Fibroblast of lung (primary cell): ENCODE measurements at places on chromosomes 7 and 10. TPM values are rescaled to one million over a fixed set of nuclear protein-coding genes. Genes with fewer than 3 reads are reported as not detected.

Gene OR2A1
- polyA plus RNA-seq: 0.07 TPM in 1 of 2 replicates, not detected in the other

Gene RTKN2
- polyA plus RNA-seq: 1.1 and 2.9 TPM in 2 replicates

Gene UTF1
- polyA plus RNA-seq: not detected in 2 replicates

Gene IFIT1B
- polyA plus RNA-seq: not detected in 2 replicates

Gene MRLN
- not detected in 2 replicates for polyA plus RNA-seq

Gene CPXM2
- 2.8 and 3.1 TPM in 2 replicates for polyA plus RNA-seq

Gene SYPL1
- polyA plus RNA-seq: 108 and 132 TPM in 2 replicates

Gene GPR15LG
- polyA plus RNA-seq: not detected in 2 replicates

Gene SH2D4B
- not detected in 2 replicates for polyA plus RNA-seq

Gene LLCFC1
- not detected in 2 replicates for polyA plus RNA-seq

Gene RBM20
- 0.02 and 0.05 TPM in 2 replicates for polyA plus RNA-seq

Gene GIMAP8
- polyA plus RNA-seq: not detected in 2 replicates

Gene NKX2-3
- polyA plus RNA-seq: not detected in 2 replicates

Gene MRC1
- polyA plus RNA-seq: 0.01 TPM in 2 replicates

Gene SRRM3
- 0.40 and 1.2 TPM in 2 replicates for polyA plus RNA-seq

Gene UPK3BL2
- polyA plus RNA-seq: 1.4 and 1.9 TPM in 2 replicates

Gene CH25H
- 0.42 and 1.7 TPM in 2 replicates for polyA plus RNA-seq

Gene MBL2
- polyA plus RNA-seq: not detected in 2 replicates

Gene TUBB8
- not detected in 2 replicates for polyA plus RNA-seq

Gene CYP2C9
- polyA plus RNA-seq: not detected in 2 replicates

Gene EIF4EBP2
- 41.5 and 44.9 TPM in 2 replicates for polyA plus RNA-seq

Gene PFKFB3
- 14.2 and 15.5 TPM in 2 replicates for polyA plus RNA-seq

Gene AHCYL2
- polyA plus RNA-seq: 8.7 and 10.4 TPM in 2 replicates

Gene GNG11
- polyA plus RNA-seq: 23.1 and 46.1 TPM in 2 replicates

Gene DGKB
- polyA plus RNA-seq: 0.06 and 0.31 TPM in 2 replicates

Gene VAX1
- polyA plus RNA-seq: not detected in 2 replicates

Gene BAZ1B
- 30.5 and 41.5 TPM in 2 replicates for polyA plus RNA-seq
